ENCODE measurements at places on chromosomes 4 and X.

DNA sequence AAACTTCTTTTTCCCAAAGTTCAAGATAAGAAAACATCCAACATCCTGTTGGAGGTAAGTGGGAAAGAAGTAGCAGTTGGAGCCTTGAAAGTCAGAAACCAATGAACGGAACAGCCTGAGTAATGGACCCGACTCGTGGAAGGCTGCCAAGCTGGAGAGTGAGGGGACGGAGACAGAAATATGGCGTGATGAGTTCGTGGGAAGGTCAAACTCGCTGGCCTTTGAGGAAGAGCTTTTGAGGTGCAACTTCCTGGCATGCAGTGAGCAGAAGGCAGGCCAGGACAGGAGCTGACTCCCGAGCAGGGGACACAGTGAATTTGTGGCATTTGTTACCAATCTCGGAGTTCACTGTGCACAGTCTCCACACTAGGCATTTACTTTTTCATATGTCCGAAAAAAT lies 1.0 kb upstream of the TRIML1 start:
- DNase-seq = no peak

DNA sequence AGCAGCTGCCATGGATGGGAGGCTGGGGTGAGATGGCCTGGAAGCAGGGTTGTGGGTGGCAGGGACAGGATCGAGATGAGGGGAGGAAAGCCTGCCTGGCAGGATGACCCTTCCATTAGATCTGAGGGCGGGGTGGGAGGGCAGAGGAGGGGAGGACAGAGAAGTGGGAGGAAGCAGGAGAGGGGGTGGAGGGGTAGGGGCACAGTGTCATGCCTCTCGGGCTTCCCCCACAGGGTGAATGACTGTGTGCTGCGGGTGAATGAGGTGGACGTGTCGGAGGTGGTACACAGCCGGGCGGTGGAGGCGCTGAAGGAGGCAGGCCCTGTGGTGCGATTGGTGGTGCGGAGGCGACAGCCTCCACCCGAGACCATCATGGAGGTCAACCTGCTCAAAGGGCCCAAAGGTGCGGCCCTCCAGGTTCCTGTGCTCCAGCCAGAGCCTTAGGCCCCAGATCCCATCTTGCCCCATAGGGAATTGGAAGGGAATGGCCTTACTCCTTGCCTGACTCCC lies 4.9 kb downstream of the DLG3 start:
- DNase-seq = no peak

GRCh38 chrX:33324099-33324498 lies 112.8 kb upstream of the DMD start:
- no peak for DNase-seq

GRCh38 chr4:2289311-2289954 lies 27.5 kb upstream of the MXD4 start:
- DNase-seq = no peak

GRCh38 chrX:74931214-74931613 lies 6.0 kb upstream of the NEXMIF start:
- no peak for DNase-seq

- no peak for DNase-seq
Measured at GRCh38 chr4:20273793-20274192, 22.1 kb downstream of the SLIT2 start.

DNA sequence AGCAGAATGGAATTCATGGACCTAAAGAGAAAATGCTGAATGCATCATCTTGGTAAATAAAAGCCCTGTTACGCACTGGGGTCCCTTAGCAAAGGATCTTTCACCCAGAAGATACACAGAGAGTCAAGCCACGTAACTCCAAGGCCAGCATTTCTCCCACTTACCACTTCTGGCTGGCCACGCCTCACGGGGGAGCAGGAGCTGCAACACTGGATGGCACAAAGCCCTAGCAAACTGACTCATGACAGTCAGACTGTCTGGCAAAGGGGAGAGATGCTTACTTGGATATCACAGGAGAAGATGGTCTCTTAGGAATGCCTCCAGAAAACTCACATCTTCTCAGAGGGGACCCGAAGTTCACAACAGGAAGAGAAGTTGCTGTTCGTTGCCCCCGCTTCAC lies 51.4 kb upstream of the BCLAF3 start:
- DNase-seq = no peak

Measured in hematopoietic multipotent progenitor cell (in vitro differentiated cells).